ENCODE measurements at places on chromosomes 12 and 14.

GRCh38 chr12:71947645-71948105, 9.0 kb downstream of the TPH2 start:
- DNase-seq: no peak

- no peak for DNase-seq
Observed at GRCh38 chr12:42759622-42760273, 170.2 kb upstream of the PRICKLE1 start.

GRCh38 chr14:39025810-39026627, 77.0 kb downstream of the SEC23A start:
- no peak for DNase-seq

- DNase-seq: no peak
Observed at GRCh38 chr14:27056586-27056985, 458.8 kb upstream of the NOVA1 start.

GRCh38 chr14:65330416-65330815, 82.1 kb upstream of the FUT8 start:
- DNase-seq: no peak

- DNase-seq: no peak
Observed at GRCh38 chr14:59055439-59056045, 132.9 kb upstream of the DAAM1 start.

DNA sequence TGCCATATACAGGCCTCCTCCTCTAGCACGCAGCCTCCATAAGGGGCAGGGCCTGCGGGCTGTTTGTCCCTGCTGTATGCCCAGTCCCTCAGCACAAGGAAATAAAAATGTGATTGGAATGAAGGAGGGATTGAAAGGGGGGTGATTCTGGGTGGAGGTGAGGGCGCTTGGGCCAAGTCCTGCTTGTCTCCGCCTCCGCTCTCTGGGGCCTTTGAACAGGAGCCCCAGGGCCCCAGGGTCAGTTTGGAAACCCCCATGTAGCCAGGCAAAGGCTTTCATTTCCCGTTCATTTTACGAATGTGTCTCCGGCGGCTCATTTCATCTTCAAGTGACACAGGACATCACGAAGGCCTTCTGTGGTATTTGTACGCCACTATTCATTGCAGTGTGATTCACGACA, 4.5 kb upstream of the CACNA2D4 start:
- no peak for DNase-seq

- DNase-seq: no peak
Observed at GRCh38 chr12:125890971-125891370, 825.7 kb downstream of the AACS start.

DNA sequence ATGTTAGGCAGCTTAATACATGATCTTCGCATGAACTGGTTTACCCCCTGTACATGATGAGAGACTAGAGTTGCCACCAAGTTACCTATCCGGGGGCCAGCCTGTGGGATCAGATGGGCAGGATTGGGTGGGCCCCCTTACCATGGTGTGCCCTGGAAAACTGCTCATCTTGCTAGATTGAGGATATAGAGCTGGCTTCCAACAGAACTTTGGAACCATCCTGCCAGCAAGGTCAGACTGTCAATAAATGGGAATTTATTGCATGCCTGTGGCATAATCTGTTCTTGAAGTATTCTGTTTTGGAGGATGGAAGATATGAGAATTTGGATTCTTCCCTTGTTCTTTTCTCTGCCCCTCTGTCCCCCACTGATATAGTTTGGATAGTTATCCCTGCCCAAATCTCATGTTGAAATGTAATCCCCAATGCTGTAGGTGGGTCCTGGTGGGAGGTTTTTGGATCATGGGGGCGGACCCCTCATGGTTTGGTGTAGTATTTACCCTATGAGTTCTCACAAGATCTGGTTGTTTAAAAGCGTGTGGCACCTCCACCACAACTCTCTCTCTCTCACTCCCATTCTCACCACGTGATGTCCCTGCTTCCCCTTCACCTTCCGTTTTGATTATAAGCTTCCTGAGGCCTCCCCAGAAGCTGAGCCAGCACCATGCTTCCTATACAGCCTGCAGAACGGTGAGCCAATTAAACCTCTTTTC, 3.7 kb upstream of the TM9SF1 start:
- no peak for DNase-seq

- no peak for DNase-seq
Observed at GRCh38 chr12:114665411-114666260, 18.3 kb downstream of the TBX3 start.

DNA sequence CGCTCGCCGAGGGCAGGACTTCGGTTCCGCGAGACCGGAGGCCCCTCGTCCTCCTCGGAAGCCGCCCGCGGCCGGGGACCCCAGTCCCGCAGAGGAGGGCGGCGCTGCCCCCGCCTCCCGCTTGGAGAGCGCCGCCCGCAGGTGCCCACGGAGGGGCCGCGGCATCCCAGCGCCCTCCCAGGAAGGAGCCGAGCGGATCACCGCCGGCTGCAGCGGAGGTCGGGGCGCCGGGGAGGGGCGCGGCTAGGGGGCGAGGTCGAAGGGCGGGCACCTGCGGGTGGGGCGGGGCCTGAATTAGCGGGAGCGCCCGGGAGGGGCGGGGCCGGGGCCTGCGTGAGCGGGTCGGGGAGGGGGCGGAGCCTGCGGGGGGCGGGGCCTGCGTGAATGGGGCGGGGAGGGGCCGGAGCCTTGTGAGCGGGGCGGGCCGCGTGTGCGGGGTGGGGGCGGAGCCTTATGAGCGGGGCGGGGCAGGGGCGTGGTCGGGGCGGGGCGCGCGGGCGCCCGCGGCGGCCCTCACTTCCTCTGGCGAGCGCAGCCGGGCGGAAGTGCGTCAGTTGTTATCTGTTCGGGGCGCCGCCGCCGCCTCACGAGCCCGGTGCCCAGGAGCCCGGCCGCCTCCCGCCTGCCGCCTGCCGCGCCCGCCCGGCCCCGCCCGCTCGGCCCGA, at the start of gene FBRSL1:
TSS of gene FBRSL1 (plus strand) at position 550 of the 665 bp plus-strand sequence.
- DNase-seq: peak; percentile 89

GRCh38 chr14:97724265-97724731, 927.1 kb downstream of the VRK1 start:
- no peak for DNase-seq

DNA sequence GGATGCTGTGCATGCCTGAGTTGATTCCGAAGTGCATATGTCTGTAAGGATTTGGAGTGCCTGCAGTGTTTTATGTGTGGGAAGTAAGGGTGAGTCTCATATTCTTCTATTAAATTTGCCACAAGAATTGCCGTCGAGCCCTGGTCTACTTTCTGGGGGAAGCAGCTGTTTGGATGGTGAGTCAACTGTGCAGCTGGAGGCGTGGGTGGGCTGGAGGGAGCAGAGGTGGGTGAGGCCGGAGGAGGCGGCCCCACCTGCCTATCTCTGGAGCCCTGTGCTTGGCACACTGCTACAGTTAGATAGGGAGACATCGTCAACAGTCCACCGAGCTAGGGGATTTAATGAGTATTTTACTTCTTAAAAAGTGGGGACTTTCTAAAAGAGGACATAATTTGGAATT, 9.7 kb downstream of the GLRX5 start:
- no peak for DNase-seq

- no peak for DNase-seq
Observed at GRCh38 chr14:26549571-26549970, 48.3 kb downstream of the NOVA1 start.

- no peak for DNase-seq
Observed at GRCh38 chr14:100748403-100748802, 21.7 kb downstream of the DLK1 start.

- no peak for DNase-seq
Observed at GRCh38 chr12:1605129-1606020, 11.0 kb upstream of the FBXL14 start.

GRCh38 chr14:61653507-61653906, 41.8 kb upstream of the HIF1A start:
- DNase-seq: no peak

DNA sequence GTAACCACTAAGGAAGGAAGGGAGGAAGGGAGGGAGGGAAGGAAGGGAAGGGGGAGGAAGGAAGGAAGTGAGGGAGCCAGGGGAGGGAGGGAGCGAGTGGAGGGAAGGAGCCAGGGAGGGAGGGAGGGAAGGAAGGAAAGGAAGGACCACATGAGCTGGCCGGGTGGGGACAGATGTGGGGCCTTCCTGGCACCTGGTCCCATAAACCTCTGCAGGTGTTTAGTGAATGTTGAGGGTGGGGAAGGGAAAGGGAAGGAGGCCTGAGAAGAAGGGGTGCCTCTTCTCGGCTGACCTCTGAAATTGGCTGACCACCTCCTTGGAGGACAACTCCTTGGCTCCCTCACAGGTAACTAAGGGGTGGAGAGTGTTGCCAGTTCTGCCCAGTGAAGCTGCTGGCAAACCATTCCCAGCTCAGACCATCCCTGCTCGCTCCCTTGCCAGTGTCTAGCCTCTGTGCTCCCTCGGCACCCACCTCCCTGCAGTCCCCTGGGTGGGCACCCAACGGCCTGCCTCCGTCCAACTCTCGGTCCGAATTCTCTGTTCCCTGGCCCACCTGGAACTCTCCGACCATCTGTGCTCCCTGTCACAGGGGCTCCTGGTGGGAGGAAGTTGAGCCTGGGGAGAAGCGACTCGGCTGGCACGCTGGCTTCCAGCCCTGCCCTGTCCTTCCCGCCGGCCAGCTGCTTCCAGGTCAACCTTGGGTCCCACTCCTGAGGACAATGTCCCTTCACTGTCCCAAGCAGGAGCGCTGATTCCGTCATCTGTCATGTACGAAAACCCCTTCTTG, 12.2 kb upstream of the PPP1R13B start:
- no peak for DNase-seq

DNA sequence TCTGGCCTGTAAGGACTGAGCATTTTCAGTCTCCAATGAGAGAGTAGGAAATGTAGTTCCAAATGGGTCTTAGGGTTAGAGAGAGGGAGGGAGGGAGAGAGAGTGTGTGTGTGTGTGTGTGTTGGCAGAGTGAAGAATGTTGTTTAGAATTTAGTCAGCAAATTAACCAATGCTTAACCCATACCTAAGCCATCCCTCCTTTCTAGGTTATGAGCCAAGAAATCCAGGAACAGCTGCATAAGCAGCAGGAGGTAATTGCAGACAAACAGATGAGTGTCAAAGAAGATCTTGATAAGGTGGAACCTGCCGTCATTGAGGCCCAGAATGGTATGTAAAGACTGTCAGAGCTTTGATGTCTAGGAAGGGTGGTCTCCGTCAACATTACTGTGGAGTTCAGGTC, 56.9 kb downstream of the HSP90AA1 start:
- DNase-seq: no peak

DNA sequence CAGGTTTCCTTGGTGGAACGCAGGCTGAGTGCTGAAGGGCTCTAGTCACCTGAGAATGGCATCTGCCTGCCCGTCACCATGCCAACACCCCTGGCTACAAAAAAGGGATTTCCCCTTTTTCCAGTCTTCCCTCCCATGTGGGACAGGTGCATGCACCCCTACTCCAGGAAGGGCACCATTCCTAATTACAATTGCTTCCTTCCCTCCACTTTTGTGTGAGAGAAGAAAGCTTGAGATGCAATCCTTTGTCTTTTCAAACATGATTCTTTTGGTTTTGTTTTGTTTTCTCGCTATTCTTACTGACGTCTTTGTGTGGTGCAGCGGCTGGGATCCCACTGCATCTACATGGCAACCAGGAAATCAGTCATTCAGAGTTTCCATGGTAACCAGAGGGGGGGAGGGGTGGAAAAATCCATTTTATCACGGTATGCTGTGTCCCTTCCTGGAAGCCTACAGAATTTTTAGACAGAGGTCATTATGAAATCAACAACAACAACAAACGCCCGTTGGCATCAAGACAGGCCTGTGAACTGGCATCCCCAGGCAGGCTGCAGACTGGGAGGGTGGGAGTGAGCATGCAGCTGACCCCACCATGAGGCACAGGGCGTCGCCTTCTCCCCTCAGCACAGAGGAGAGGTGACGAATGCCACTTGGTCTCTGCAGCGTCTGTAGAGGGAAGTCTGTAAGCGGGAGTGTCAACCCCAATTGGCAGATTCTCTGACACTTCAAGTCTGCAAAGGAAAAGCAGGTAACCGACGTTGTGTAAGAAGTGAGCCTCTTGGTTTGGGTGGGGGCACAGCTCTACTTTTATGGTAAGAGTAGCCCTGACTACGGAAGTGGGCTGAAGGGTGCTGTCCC, 13.6 kb upstream of the GNG2 start:
- peak; percentile 68 for DNase-seq

GRCh38 chr12:68686262-68686594, 550 bp upstream of the NUP107 start:
- no peak for DNase-seq

DNA sequence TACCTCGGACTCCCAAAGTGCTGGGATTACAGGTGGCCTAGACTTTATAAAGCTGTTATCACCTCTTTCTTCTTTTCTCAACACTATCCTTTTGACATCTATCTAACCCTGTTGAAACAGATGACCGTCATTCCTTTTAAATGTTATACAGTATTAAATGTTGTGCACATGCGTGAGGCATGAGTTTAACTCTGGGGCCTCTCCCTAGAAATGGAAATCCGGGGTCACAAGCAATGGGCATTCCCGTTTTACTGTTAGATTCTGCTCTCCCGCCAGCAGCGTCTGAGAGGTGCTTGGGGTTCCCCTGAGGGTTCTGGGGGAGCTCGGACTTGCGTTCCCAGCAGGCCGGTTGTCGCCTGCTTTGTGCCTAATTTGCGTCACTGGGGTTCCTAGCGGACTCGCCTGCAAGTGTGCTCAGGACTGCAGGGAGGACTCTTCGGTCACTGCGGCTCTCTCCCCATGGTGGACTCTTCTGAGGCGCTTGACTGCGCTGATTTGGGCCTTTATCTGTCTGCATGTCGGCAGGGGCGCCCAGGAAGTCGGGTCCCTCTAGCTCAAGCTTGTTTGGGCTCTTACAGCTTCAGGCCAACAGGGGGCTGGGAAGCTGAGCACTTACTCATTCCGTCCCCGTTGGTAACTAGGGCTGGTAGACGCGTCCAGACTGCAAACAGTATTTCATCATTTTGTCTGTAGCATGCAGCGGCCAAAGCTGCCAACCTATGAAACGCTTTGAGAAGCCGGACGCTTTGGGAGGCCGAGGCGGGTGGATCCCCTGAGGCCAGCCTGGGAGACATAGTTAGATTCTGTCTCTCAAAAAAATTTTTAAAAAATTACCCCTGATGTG, 1.2 kb upstream of the RAN start:
- peak; percentile 48 for DNase-seq

- DNase-seq: no peak
Observed at GRCh38 chr12:107983756-107984472, 145.2 kb upstream of the WSCD2 start.

- no peak for DNase-seq
Observed at GRCh38 chr14:50311337-50311971, 575 bp downstream of the L2HGDH start.

DNA sequence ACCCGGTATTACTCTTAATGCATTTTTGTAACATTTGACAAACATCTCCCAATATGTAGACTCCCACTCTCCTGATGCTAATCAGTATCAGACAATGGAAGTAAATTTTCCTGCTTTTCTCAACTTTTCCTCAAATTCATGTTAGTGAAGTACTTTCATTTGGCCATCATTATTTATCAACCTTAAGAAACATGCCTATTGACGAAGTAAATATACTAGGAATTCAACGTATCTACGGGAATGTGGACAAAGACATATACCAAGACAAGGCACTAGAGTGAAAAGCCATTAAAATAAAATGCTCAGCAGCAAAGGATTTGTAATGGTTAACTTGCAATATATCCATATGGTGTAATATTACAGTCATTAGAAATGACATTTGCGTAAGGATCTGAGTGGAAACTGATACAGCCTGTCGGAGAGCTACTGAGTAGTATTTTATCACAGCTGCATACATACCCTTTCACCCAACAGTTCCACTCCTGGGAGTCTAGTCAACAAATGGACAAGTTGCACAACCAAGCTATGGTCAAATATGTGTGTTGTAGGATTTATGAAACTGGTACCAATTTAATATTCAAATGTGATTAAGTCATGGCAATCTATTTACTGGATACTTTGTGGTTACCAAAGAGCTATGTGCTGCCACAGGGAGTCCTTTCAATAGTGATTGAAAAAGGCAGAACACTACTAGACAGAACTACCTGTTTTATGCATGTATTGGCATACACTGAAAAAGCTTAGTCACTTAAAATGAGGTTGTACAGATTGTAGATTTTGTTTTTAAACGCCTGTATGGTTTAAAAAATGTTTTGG, 26.5 kb downstream of the NUDT4 start:
- DNase-seq: no peak
